Fibroblast of the aortic adventitia (primary cell): ENCODE measurements at places on chromosomes 7 and 10.

GRCh38 chr10:103554488-103555324 lies 61.2 kb downstream of the NEURL1 start:
- peak; percentile 63 for DNase-seq

- DNase-seq = no peak
Observed at GRCh38 chr10:110241841-110242240, 34.4 kb downstream of the MXI1 start.

GRCh38 chr7:463817-464453 lies 55.7 kb downstream of the PDGFA start:
- no peak for DNase-seq

DNA sequence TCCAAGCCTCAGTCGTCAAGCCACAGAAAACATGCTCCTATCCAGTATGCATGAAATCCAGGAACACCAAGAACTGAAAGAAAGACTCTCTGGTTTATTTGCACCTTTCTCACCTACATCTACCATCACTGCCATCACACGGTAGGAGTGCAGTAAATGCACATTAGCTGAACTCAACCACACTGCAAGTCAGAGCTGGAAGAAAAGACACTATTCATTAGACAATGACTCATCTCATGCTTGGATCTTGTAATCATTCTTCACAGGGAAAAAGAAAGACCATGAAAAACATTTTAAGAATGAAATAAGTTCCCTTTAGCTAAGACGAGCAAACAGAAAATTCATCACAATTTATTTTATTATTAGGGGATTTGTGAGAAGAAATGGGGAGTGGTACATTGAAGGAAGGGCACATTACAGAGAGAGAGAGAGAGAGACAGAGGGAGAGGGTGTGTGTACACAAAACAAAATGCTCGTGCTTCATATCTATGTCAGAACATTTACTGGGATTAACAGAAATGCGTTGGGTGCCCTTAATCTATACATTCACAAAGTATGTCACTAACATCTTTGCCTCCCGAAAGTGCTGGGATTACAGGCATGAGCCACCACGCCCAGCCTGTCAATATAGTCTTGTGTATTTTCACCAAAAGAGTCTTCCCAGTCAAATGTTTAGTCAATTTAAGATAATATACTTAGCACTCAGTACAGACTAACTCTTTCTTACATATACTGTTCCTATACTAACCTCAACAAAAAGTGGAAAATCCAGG lies 324.9 kb downstream of the PARD3 start:
- DNase-seq = peak; percentile 61

DNA sequence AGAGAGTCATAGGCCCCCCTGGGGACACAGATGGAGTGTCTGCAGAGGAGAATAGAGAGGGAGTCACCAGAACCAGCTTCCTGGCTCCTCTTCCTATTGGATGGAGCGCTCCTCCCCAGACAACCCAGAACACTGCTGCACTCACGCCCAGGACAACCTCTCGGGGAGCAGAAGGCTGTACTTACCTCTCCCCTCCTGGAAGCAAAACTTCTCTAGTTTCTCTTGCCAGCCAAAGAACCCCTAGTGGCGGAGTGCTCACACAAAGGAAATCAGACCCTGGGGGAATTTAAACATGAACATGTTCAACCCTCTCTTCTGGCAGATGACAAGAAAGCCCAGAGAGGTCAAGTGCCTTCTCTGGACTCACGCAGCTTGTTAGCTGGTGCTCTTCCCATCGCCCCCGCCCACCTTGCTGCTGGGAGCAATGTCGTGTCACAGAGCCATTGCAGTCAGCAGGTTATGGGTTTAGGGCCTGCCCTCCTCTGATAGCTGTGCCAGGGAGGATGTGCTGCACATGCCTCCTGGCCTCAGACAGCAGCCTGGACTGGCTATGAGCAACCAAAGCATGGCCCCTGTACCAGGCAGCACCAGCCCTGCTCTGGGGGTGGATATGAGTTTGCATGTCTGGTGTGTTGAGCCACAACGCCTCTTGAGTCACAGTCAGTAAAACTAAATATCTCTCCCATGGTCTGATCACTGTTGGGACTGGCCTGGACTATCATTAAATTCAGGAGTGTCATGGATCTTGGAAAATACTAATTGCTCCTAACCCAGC lies 84.4 kb downstream of the SLIT1 start:
- DNase-seq = no peak

DNA sequence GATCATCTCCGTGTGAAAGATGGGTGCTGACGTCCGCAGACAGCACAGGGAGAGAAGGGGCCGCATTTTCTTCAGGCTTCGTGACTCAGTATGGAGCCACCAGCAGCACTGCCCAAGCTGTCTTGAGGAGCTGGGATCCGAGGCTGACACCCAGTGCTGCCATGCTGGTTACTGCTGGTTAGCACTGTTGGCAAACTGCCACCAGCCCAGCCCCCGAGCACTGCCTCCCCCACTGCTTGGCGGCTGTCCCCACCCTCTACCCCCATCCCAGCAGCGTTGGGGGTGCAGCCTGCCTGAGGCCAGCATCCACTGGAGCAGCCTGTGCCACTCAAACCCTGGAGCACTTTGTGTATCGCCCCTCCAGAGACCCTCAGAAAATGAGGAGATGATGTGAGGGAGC lies 35.8 kb upstream of the EN2 start:
- DNase-seq = no peak

GRCh38 chr7:153858355-153858754 lies 193.8 kb upstream of the DPP6 start:
- no peak for DNase-seq

- no peak for DNase-seq
Observed at GRCh38 chr10:32348297-32349198, 1.6 kb upstream of the EPC1 start.

- DNase-seq = no peak
Observed at GRCh38 chr10:130804281-130804680, 507.2 kb downstream of the TCERG1L start.

- peak; percentile 94 for DNase-seq
Observed at GRCh38 chr7:39650676-39651075, 27.3 kb downstream of the RALA start.

- no peak for DNase-seq
Observed at GRCh38 chr10:132899054-132899750, 43.2 kb downstream of the CFAP46 start.

DNA sequence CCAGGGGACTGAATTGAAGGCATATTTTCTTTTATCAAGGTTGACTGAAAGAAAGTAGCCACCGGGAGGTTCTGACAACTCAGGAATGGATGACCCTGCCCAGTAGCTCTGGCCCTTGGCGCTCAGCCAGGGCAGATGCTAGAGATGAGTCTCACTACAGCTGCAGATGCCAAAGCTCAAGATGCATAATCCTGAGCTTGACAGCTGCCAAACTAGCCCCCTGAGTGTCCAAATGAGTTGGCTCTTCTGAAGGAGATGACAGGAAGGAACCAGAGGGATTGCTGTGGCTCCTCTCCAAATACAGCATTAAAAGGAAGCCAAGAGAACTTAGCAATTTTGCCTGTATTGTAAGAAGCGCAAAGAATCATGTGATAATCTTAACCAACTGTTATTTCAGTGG lies 78.4 kb downstream of the NXPH1 start:
- DNase-seq = no peak

DNA sequence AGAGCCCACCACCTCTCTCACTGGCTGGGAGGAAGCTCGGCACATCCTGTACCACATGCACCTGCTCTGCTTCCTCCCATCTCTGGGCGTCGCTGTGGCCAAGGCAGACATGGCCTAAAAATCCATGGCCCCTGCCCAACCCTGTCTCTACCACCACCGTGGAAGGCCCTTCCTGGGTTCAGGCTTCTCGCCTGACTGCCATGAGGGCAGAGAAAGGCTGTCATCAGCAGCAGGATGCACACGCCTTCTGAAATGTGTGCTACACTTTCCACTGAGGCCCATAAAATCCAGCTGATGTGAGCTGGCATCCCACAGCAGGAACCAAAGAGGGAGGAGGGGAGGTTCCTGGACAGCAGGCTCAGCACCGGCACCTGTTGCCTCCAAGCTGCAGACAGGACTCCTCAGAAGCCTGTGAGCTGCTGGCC lies 93.4 kb downstream of the PTPRN2 start:
- no peak for DNase-seq

- DNase-seq = no peak
Observed at GRCh38 chr7:23247046-23247602, 549 bp downstream of the GPNMB start.

DNA sequence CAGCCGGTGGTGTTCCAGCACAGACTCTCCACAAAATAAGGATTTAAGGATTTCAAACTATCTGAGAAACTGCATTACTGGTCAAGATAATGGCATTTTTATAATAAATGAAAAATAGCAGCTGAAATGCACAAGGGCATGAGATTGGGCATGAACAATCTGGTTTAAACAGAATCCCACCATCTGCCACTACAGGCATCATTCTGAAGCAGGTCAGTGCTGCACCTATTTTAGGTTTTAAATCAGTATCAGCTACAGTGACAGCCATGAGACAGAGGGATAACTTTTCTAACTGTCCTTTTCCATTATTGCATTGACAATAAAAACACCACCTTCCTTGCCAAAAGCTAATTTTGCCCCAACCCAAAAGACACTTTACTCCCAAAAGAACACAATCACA lies 186.8 kb downstream of the ETV1 start:
- no peak for DNase-seq

DNA sequence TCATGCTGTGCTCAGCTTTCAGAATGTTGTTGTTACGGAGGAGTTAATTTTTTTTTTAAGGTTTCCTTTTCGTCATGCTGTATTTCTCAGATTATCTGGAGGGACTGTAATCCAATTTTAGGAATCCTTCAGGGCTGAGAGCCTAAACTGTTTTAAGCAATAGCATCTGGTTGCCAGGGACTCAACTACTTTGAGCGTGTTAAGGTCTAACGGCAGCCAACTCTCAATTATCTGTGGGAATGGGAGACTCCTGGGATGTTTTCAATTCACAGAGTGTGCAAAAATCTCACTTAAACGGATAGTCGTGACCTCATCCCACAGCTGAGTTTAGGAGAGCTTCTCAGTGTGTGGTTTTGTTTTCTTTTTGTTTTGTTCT lies 291.7 kb downstream of the AUTS2 start:
- peak; percentile 5 for DNase-seq

DNA sequence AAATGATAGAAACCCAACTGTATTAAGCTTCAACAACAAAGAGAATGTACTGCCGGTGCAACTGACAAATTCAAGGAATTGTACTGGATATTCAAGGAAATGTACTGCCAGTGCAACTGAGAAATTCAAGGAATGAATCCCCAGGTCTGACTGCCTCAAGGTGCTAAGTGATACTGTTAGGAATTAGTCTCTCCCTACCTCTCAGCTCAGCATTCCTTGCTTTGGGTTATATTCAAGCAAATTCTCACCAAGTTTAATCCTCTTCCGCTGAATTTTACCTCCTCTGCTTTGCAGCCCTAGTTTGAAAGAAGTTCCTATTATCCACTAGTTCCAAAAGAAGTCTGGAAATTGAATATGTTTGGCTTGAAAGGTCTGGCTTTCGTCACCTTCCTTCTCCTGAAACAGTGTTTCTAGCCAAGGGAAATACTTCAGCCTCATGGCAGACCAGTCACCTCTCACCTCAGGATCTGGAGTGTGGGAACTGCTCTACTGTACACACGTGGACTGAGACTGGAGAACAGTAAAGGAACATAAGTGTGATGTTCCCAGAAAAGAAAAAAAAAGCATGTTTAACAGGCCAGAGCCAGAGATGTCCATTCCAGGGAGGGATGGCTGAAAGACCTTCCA lies 60.4 kb downstream of the SORCS1 start:
- DNase-seq = no peak

GRCh38 chr7:103573479-103574058 lies 127.6 kb upstream of the SLC26A5 start:
- peak; percentile 71 for DNase-seq

- no peak for DNase-seq
Observed at GRCh38 chr7:98826811-98827231, 43.0 kb downstream of the TMEM130 start.

DNA sequence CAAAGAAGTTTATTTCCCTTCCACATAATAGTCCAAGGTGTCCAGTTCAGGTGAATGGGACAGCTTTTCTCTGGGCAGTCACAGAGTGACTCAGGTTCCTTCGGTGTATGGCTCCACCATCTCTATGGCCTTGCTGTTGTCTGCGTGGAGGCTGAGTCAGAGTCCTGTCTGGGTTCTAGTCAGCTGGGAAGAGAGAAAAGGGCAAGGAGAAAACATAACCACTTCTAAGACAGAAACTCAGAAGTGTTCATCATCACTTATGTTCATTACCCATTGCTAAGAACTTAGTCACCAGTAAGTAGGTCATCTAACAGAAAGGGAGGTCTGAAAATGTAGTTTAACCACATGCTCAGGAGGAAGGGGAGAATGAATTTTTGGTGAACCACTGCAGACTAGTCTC lies 32.4 kb upstream of the CCDC7 start:
- DNase-seq = peak; percentile 70

GRCh38 chr10:126036515-126036914 lies 140.2 kb downstream of the FANK1 start:
- no peak for DNase-seq

- DNase-seq = peak; percentile 76
Observed at GRCh38 chr10:110207011-110207804, at the start of gene MXI1. Gene MXI1 (plus strand): TSS chr10:110207605. CDS start chr10:110207809, 204 bp downstream.

GRCh38 chr7:100667331-100668068 lies 6.0 kb upstream of the GNB2 start:
- no peak for DNase-seq

DNA sequence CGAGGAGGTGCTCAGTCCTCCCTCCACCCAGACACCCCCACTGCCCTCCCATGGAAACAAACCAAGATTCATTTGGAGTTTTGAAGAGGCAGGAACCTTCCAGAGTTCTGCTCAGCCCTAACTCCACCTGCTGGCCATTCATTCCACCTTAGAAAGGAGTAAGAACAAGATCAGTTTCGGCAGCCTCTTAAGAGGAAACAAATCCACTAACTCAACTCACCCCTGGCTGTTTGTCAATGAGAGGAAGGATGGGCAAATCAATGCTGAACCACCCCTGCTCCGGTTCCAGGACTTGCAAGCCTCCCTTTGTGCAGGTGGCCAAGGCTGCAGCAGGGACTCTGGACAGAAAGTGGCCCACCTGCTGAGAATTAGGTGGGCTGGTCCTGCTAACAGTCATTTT lies 26.2 kb downstream of the CCDC3 start:
- no peak for DNase-seq

DNA sequence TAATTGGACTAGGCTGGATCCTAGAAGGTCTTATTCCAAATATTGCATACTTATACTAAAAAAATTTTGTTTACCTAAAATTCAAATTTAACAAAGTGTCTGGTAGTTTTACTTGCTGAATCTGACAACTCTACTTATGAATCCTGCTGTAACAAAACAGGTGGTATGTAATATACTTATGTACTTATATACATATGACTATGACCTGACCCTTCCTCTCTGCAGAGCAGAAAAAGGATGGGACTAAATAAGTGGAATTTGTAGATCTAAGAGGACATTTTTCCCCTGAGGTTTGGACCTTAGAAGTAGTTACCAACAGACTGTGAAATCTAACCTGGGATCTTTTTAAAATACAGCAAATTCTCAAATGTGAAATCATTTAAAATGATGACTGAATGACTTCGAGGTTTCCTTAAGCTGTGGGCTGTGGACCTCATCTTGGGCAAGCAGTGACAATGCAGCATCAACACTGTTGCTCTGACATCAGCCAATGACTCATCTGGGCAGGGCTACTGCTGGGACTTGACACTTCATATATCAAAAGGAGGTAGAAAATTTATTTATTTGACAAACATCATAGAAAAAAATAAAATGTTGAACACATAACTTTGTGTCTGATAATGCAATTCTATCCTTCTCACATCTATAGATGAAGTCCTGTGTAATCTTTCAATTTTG lies 73.6 kb downstream of the RELN start:
- DNase-seq = peak; percentile 23
